ENCODE measurements at places on chromosomes 4 and X.

- no peak for DNase-seq
Measured at GRCh38 chr4:110119337-110119736, 79.1 kb downstream of the ELOVL6 start.

GRCh38 chr4:16417198-16417597, 190.9 kb upstream of the TAPT1 start:
- DNase-seq = no peak

GRCh38 chr4:136731025-136731424, 801.3 kb downstream of the PCDH18 start:
- no peak for DNase-seq

GRCh38 chr4:78545275-78546246, 6.0 kb upstream of the ANXA3 start:
- DNase-seq = peak; percentile 44

DNA sequence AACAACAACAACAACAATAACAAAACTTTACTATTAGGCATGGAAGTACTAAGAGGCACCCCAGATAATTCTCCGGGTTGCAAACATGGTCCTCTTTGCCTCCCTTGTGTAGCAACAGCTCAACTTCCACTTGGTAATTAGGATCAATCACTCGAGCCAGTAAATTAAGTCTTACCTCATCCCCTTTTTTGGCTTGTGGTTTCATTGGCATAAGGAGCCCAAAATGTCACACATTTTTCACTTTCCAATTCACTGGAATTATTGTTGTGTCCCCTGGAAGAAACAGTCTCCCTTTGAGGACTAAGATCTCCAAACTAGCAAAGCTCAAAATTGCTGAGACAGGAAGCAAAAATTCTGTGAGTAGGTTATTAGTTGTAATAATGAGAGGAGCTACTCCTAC, 49.2 kb upstream of the HSD17B10 start:
- DNase-seq = no peak

GRCh38 chr4:27176400-27176799, 315.8 kb downstream of the STIM2 start:
- peak; percentile 56 for DNase-seq

DNA sequence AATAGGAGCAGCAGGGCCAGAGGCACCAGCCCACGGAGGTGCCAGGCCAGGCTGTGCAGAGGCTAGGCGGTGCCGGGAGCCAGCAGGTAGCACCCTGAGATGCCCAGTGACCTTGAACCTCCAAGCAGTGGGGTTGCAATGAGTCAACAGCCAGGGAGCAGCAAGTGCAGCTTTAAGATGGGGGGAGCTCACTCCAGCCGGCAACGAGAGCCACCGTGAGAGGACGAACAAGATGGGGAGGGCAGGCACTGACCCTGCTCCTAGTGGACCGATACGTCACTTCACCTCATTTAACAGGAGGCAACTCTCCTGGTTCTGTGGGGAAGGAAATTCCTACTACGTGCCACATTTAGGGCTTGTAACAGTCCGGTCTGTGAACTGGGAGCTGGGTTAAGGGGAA, 4.8 kb downstream of the LETM1 start:
- no peak for DNase-seq

DNA sequence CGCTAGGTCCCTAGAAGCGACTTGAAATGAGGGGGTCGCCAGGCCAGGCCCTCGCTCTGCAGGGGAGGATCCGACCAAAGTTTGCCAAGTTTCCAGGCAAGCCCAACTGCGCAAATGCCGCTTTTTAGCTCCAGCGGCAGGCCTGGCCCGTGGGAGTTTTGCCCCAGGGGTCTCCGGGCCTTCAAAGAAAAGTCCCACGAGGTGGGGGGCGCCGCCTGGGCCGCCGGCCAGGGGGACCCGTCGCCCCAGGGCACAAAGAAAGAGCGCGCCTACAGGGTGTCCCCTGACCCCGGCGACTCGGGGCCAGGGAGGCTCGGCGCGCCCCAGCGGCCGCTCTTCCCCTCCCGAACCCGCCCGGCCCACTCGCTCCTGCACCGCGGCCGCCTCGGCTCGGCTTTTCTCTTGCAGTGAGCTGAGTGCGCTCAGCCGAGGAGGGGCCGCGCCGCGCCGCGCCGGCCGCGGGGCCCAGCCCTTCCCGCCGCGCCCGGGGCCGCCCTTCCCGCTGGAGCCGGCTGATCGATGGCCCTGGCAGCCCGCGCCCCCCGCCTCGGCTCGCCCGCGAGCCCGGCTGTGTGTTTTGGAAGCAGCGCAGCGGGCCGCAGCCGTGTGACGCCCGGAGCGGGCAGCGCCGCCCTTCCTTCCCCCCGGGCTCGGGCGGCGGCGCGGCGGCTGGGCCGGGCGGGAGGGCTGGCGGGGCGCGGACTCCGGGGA, 754 bp upstream of the KLF3 start:
- DNase-seq = peak; percentile 23

GRCh38 chrX:17409566-17410290, 34.7 kb downstream of the NHS start:
- no peak for DNase-seq

- DNase-seq = no peak
Measured at GRCh38 chrX:43456063-43456462, 200.0 kb upstream of the MAOA start.

DNA sequence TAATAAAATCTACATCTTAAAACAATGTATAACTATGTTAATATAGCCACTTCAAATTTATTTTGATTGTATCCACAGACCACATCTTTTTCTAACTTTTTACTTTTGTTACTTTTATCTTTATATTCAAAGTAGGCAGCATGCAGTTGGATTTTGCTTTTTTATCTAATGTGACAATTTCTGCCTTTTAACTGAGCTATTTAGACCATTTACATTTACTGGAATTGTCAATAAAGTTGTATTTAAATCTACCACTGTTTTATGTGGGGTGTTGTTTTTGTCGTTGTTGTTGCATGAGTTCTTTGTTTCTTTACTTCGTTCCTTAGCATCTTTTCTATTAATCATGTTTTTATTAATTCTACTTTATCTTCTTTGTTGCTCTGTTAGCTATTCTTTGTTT, 42.0 kb downstream of the NEUROG2 start:
- DNase-seq = no peak

DNA sequence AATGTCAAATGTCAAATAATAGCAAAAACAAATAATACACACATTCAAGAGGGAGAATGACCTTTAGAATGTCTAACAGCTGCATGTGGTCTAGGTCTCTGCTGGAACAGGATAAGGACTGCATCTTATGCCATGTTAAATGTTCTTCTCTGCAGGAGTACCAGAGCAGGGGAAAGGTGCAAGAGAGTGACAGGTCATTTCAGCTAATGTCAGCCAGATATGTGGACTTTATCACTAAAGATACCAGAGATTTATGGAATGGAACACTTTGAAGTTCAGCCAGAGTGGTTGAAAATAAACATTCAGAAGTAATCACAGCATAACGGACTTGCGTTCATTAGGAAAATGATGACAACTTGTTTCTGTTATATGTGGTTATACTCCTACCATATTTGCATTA, 24.3 kb downstream of the GRID2 start:
- DNase-seq = no peak

DNA sequence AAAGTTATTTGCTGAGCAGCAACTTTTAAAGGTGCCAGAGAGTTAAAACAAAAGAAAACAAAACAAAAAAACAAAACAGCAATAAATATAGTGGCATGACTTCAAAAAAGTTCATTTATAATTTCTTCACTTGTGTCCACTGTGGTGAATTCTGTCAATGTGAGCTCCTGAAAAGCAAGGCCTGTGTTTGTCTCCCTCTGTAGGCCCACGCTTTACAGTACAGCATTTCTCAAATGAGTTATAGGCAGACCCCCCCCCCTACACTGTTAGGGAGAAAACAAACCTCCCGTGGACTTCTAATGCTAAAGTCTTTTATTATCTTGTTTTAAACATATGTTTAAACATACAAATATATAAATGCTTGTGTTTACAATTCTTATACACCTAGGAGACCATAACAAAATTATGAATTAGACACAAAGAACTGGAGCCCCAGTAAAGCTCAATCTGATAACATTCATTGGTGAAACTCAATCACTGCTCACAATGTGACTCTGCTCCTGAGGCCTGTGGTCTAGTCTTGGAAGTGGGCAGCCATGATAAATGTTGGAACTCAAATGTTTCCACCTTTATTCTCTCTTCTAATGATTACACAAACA, 47.0 kb upstream of the SCOC start:
- DNase-seq = peak; percentile 58

- peak; percentile 86 for DNase-seq
Measured at GRCh38 chr4:185950891-185951290, 118.1 kb upstream of the TLR3 start.

DNA sequence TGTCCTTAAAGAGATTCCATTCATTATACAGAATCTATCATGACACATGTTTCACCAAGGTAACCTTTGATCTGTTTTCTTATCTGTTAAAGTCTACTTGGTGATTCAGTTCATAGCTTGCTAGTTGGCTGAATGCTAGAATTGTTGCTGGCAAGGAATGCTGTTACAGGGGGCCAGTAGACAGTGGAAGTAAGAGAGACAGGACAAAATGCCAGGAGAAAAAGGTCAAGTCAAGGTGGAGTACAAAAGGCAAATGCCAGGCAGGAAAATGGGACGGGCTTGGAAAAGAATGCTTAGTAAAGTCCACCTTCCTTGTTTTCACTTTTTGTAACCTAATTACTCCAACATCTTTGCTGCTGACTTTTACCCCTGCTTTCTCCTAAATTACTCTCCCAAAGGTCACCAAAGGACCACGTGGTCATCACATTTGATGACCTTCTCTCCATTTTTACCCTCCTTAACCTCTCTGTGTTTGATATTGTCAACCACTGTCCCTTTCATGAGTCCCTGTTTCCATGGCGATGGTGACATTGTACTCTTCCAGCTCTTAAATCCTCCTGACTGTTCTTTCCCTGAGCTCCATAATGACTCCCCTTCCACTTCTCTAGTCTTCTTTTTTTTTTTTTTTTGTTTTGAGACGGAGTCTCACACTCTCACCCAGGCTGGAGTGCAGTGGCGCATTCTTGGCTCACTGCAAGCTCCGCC, 24.5 kb upstream of the TAPT1 start:
- DNase-seq = peak; percentile 44

DNA sequence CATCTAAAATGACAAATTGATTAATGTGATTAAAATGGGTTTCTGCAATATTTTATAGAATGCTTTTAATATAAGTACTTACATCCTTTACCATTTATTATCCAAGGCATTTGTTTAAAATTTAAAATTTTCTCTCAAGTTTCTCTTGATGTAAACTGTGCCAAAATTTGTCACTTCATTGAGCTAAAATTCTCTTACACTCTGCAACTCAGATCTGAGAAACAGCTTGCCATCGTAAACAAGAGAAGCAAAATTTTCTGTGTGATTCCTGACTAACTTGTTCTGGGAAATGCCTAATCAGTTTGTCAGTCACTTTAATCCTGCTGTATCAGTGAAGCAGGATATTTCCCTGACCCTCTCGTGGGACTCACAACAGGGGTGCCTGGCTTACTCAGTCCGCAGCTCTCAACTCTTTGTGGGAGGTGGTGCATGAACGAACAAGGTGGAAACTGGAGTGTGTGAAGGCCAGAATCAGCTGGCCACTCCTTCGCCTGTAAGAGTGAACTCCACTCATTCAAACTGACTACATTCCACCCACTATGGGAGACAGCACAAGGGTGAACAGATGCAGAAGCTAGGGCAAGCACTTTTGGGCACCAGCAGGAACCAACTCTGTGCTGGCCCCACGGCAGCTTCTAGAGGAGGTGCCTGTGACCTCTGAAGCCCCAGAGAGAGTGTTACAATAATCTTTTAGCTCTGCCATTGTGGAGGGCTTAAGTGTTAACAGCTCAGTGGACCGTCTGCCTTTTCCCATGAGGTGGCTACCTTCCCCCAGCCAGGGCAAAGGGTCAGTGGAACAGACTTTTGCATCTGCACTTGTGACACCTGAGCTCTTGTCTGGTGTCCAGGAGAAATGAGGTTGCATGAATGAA, 349.4 kb downstream of the FAT4 start:
- DNase-seq = no peak

GRCh38 chr4:71156616-71157015, 163.2 kb downstream of the DCK start:
- peak; percentile 37 for DNase-seq

DNA sequence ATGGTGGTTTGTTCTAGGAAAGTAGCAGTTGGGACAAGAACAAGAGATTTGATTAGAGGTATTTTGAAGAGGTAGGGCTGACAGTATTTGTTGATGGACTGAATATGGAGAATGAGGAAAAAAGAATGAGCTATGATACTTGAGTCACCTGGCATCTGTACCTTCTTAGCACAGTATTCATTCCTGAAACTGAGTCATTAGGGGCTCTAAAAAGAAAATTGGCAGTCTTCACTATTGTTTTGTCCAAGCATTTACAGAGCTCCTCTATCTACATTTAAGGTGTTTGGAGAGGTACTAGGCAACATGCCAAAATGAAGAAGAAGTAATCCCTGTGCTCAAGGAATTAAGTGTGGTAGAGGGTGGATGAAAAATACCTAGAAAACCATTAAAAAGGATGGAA, 165.8 kb downstream of the SHROOM4 start:
- DNase-seq = peak; percentile 38

DNA sequence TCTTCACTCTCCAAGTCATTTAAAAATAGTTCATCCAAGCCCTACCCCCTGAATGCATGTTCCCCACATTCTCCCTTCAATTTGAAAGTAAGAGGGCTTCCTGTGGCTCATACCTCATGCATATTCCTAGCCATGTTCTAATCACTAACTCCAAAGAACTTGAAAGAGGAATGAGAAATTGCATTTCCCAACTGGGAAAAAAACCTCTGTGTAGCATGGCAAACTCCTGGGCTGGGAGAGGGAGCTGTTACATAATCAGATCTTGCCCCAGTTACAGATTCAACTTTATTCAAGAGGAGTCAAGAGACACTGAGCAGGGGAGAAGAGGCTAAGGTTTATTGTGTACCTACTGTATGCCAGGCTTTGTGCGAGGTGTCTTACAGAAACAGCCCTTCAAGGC, 90.2 kb downstream of the SLC2A9 start:
- no peak for DNase-seq

- DNase-seq = no peak
Measured at GRCh38 chrX:138057883-138058282, 492.0 kb downstream of the ZIC3 start.

DNA sequence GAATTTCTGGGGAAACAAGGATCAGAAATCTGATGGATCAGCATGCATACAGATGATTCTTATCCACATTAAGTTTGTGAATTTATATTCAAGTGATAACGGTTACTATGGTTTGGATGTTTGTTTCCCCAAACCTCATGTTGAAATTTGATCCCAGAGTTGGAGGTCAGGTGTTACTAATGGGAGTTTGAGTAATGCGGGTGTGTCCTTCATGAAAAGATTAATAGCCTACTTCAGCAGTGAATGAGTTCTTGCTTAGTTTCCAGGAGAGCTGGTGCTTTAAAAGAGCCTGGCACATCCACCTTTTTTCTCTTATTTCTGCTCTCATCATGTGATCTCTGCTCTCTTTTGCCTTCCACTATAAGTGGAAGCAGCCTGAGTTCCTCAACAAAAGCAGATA, 712.4 kb downstream of the IL1RAPL1 start:
- no peak for DNase-seq

GRCh38 chrX:42533761-42534160, 244.2 kb downstream of the PPP1R2C start:
- no peak for DNase-seq

GRCh38 chr4:84681486-84682274, 98.8 kb downstream of the CDS1 start:
- DNase-seq = peak; percentile 84

Data from fibroblast of upper back skin (primary cell).